Activated CD4-positive, alpha-beta T cell treated with anti-CD3 and anti-CD28 coated beads, Interleukin-2, Interleukin-4, amounts not matched to agents 100 ng/mL and 50 ng/mL, durations not matched to agents 16 hours and 8 hours (primary cell): ENCODE measurements at places on chromosomes 3 and 15.

DNA sequence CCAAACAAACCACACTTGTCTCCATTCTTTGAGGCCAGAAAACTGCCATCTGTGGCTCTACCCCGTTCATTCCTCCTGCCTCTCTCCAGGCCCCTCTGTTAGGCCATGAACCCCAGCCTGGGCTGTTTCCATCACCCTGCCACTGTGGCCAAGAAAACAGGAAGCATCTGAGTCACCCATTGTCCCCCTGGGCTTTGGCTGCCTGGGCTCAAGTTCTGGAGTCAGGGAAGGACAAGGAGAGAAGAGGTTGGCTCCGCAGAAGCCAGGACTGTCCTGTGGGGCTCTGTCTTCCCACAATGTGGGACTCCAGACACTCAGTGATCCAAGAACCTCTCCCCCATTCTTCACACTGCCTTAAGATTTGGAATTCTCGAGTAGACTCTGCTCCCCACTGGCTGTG lies 14.8 kb upstream of the LCTL start:
- DNase-seq: no peak

- DNase-seq: no peak
Measured at GRCh38 chr15:76342058-76342381, 5.4 kb downstream of the ISL2 start.

GRCh38 chr3:176861137-176861536 lies 336.1 kb downstream of the TBL1XR1 start:
- no peak for DNase-seq

GRCh38 chr15:60994963-60995475 lies 234.1 kb downstream of the RORA start:
- no peak for DNase-seq

- no peak for DNase-seq
Measured at GRCh38 chr15:69994429-69995205, 103.1 kb downstream of the TLE3 start.

DNA sequence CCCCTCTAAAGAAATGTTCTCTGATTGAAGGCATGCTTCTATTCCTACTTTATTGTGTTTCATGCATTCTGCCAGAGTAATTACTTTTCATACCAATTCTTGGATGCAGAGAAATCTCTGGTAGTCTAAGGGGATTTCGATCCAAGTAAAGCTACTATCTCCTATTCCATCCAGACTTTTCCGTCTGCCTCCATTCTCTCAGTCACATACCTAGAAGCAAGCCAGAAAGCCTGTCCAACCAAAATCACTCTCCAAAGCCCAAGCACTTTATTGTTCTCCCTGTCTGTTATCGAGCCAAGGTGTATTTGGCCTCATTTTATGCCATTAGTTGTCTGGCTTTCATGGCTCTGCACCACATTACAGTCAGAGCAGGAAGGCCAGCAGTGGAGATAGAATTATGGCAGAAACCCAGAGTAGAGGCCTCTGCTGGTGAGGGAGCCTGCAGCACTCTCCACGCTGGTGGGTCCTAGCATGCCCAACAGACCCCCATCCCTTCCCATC lies 95.9 kb downstream of the SLC49A4 start:
- no peak for DNase-seq

DNA sequence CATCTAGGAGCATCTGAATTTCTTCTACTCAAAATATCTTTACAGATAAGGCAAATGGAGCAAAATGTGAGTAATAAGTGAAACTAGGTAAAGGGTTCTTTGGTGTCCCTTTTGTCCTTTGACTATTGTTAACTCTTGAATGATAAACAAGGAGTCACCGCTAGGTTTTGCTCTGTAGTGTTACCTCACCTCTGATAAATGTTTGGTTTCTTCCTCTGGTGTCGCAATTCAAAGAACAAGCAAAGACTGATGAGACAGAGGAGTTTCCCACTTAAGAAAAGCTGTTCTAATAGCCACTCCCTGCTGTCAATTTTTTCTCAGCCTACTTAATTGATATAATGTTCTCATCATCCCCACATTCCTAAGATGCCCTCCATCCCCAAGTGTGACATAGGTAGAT lies 925.9 kb downstream of the IGSF11 start:
- DNase-seq: no peak

DNA sequence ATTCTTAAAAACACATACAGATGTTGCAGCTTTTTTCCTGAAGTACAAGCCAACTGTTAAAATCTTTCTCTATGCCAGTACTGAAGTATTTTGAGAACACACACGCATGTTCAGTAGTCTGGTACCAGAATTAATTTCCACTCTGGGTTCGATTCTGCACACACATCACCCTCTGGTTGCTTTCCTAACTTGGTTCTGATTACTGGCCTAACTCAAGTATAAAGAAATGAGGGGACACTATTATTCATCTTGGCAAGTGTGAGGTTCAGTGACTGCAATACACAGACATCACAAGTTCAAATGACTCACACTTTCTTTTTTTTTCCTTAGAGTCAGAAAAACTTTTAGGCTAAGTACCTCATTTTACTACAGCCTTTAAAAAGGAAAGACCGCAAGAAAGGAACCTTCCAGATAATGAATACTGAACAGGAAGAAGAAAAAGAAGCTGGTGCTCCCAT lies 37.4 kb upstream of the LDHAL6B start:
- no peak for DNase-seq

GRCh38 chr3:177443469-177443868 lies 246.2 kb upstream of the TBL1XR1 start:
- DNase-seq: no peak

DNA sequence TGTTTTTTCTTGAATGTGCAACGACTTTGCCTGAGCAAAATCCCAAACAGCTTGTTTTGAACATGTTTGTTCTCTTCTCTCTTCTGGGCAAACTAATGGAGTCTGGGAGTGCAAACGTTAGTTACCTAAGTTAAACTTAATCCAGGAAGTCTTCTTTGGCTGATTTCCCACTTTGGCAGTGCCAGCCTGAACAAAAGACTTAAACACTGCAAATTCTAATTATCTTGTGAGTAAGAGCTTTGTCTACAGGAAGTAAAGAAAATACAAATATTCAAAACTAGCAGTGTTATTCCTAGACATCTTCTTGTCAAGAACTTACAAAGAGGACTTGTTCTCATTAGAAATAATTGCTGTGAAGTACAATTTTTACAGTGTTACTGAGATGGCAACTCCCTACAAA lies 16.7 kb upstream of the DENND6A start:
- DNase-seq: no peak

GRCh38 chr15:40343512-40343911 lies 2.8 kb upstream of the CCDC9B start:
- no peak for DNase-seq

DNA sequence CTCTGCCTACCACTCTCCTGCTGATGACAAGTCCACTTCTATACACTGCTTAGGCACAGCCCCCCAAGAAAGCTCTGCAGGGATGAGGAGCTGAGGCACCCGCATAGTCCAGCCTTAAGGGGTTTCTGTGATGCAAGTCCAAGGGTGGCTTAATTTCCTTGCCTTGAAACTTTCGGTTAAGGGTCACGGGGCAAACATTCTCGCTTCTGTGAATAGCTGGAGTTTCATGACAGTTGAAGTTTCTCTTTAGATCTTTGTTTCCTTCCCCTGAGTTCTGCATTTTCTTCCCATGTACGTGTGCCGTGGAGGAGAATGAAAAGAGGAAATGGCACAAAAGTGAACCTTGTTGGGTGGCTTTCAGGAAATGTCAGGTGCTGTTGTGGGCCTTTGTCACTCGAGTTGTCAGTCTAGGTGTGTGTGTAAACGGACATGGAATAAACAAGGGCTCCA lies 7.0 kb downstream of the GPR160 start:
- no peak for DNase-seq

- no peak for DNase-seq
Measured at GRCh38 chr15:57655809-57656208, 50.7 kb upstream of the POLR2M start.

GRCh38 chr15:51227940-51228732 lies 110.3 kb downstream of the CYP19A1 start:
- DNase-seq: peak; percentile 73

DNA sequence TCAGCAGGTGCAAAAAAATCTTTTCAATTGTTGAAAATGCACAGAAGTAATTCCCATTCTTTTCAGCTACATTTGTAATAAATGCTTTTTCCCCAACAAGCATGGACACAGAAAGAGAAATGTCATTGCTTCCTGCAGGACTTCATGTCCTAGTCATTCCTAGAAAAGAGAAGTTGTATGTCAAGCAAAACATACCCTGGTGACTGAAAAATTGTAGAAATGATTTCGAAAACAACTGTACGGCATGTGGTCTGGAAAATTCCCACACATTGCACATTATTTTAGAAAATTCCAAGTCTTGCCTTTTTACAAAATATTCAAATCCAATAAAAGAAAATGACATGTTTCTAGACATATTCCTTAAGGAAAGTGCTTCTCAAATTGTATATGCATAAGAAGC lies 50.4 kb upstream of the ALCAM start:
- DNase-seq: no peak

DNA sequence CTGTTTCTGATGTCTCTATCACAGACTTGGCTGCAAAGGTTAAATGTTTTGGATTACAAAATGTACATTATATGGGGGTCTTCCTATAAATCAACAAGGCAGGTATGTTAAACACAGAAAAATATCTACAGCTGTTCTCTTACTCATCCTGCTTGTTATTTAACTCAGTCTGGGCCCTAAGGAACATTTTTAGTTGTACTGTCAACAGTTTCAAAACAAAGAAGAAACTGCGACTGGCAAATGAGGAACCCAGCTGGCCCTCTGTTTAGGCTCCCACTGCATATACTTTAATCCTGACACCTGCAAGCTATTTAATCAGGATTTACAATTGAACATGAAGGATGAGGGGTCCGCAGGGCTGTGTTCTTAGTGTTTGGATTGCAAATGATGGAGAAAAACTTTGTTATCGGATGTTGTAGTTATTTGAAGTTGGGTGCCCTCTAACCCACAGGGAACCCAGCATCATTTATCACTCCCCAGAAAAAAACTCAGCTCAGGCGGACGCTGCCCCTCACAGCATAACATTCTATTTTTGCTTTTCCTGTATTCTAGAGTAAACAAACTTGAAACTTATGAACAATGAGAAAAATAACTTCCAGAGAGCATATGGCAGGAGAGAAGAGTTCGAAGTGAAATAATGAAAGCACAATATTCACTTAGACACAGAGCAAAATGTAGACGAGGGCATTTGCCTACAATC lies 91.2 kb downstream of the POLR2M start:
- no peak for DNase-seq

DNA sequence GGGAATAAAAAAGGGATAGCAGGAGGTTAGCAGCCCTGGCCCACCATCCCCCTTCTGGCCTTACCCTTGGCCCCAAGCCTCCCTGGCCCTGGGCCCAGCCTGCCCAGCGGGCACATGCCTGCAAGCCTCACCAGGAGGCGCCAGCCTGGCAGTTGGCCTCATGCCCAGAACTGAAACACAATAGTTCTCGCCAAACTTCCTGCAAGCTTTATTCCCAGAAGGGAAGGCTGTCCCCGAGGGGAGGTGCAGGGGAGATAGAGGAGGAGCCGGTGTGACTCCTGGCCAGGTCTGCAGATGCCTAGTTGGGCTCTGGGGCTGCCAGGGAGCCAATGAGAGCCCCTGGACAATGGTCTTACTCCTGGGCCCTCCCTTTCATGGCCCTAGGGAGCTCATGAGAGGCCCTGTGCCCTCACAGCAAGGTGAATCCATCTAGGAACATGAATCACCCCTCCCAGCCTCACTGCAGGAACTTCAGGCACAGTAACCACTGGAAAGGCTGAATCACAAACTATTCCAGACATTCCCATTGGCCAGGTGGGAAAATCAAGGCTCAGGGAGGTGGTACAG lies 4.0 kb downstream of the CCDC33 start:
- DNase-seq: no peak

GRCh38 chr3:196340466-196340865 lies 2.3 kb upstream of the TM4SF19 start:
- DNase-seq: no peak

- DNase-seq: no peak
Measured at GRCh38 chr3:11562277-11562881, 81.3 kb downstream of the VGLL4 start.

GRCh38 chr15:43771816-43772215 lies 5.0 kb downstream of the ELL3 start:
- DNase-seq: no peak

DNA sequence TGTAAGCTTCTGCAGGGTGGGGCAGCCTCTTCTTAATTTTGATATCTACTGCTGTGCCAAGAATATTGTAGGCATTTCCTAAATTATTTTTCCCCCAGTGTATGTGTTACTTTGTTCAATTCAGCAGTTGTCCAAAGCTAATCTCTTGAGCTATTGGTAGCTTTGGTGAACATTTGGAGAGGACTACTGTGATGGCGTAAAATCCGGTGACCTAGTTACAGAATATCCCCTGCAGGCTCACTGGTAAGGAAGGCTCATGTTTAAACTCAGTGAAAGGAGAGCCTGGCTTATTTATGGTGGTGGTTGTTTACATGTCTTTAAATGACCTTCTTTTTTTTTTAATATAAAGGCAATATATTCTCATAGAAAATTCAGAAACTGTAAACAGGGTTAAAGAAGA lies 105.6 kb downstream of the LPP start:
- no peak for DNase-seq

GRCh38 chr3:45565342-45565741 lies 29.2 kb upstream of the LIMD1 start:
- DNase-seq: no peak

GRCh38 chr3:186580785-186581184 lies 10.3 kb downstream of the DNAJB11 start:
- no peak for DNase-seq

GRCh38 chr3:178439504-178439903 lies 96.7 kb upstream of the KCNMB2 start:
- no peak for DNase-seq

DNA sequence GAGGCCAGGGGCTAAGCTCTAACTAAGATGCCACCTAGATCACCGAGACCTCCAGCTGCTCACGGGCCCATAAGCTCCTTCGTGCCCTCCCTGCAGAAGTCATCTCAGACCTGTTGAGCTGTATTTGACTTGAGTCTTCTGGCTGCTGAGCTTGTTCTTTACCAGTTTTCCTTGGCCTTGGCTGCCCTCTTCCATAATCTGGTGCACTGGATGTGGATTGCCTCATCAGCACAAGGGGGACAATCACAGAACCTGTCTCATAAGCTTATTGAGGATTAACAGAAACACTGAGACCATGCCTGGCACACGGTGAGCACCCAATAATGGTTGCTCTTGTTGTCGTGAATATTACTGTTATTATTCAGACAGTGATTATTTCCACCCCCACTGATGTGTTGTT lies 101.1 kb downstream of the EPHB1 start:
- DNase-seq: no peak

- DNase-seq: no peak
Measured at GRCh38 chr15:59158701-59159034, 48.0 kb upstream of the LDHAL6B start.

GRCh38 chr3:105388176-105388575 lies 21.5 kb downstream of the ALCAM start:
- no peak for DNase-seq
